ENCODE measurements at places on chromosomes 12 and 14.
A peak's percentile ranks its signal among the peaks of the same experiment; 100 is the strongest.

GRCh38 chr14:103688906-103689902, 26.0 kb downstream of the XRCC3 start:
- H3K27me3 ChIP-seq, result no peaks in the 10 kb centered on the region
- no peak overlapping the region for H3K4me3 ChIP-seq
- H3K36me3 ChIP-seq, result no peaks in the 10 kb centered on the region
- DNase-seq, result peak; percentile 83
- peaks cover 15% of the 10 kb centered on the region for H3K4me1 ChIP-seq

GRCh38 chr12:82666830-82667229, 19.9 kb upstream of the TMTC2 start:
- no peak overlapping the region for H3K27ac ChIP-seq
- DNase-seq, result no peak
- no peaks in the 10 kb centered on the region for H3K27me3 ChIP-seq
- no peak overlapping the region for H3K4me3 ChIP-seq
- no peaks in the 10 kb centered on the region for H3K4me1 ChIP-seq

DNA sequence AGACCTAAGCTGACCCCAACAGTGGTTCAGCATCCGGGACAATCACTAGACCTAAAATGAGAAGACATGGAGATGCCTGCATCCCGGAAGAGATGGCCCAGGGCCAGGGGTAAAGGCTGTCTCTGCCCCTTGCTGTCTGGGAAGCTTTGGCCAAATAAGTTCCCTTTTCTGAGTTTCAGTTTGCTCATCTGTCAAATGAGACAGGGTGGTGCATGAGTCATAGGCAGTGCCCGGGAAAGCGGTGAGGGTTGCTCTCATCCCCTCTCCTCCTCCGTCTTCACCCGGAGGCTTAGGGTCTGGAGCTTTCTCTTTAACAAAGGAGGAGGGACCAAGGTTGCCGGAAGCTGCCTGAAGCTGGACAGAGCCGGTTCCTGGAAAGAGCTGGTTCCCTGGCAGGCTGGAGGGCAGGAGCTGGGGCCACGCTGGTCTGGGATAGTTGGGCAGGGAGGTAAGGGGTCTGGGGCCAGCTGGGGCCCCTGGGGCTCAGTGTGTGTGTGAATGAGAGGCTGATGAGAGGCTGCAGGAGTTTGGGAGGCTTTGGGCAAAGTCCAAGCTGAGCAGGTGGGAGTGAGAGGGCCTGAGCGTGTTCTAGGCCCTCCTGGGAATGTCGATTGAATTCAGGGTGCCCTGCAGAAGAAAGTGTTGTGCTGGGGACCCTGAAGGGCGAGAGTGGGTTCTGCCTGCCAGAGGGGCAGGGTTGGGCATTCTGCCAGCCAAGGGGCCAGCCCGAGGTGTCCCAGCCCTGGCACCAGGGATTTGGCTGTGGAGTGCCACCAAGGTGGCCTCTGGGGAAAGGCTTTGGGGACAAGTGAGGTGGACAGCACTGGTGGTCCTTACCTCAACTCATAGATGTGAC, at the start of gene SDSL:
Gene SDSL (plus strand): TSS at position 351 of the 856 bp plus-strand sequence. CDS start 5,603 bp downstream, outside the sequence.
- H3K27me3 ChIP-seq, result no peaks in the 10 kb centered on the region
- no peaks in the 10 kb centered on the region for H3K36me3 ChIP-seq
- peak; percentile 93 for DNase-seq
- peaks cover 20% of the 10 kb centered on the region for H3K4me1 ChIP-seq

DNA sequence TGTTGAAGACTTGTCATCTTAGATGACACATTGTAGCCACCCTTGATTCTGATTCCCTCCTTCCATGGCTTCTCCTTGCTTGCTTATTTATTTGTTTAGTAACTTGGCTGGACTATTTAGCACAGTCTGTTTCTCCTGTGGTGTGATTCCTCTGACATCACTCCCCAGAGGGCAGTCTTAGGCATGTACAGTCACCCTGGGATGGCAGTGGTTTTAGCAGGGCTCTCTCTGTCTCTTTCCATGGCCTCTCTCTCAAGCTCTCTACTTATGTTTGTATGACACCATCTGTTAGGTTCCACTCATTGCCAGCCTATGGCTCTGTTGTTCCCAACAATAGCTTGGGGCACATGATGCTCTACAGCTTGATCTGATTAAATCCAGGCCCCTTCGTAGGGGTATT, 158.3 kb downstream of the ADGRD1 start:
- no peaks in the 10 kb centered on the region for H3K36me3 ChIP-seq
- H3K27me3 ChIP-seq, result no peaks in the 10 kb centered on the region
- no peak for DNase-seq
- no peak overlapping the region for H3K27ac ChIP-seq
- H3K4me3 ChIP-seq, result no peak overlapping the region
- no peaks in the 10 kb centered on the region for H3K4me1 ChIP-seq

- no peaks in the 10 kb centered on the region for H3K27me3 ChIP-seq
- H3K36me3 ChIP-seq, result no peaks in the 10 kb centered on the region
These were observed 87.0 kb downstream of the SRRM4 start for GRCh38 chr12:119068129-119068856.

GRCh38 chr12:64243809-64244208, 21.7 kb upstream of the KICS2 start:
- H3K36me3 ChIP-seq, result no peaks in the 10 kb centered on the region
- no peaks in the 10 kb centered on the region for H3K4me1 ChIP-seq
- no peaks in the 10 kb centered on the region for H3K27me3 ChIP-seq
- no peak overlapping the region for H3K27ac ChIP-seq
- DNase-seq, result no peak
- H3K4me3 ChIP-seq, result no peak overlapping the region

GRCh38 chr14:68476212-68477109, 316.4 kb downstream of the ZFP36L1 start:
- H3K27ac ChIP-seq, result peak overlapping the region; percentile 14
- no peak overlapping the region for H3K4me3 ChIP-seq
- H3K4me1 ChIP-seq, result peaks cover 13% of the 10 kb centered on the region
- H3K36me3 ChIP-seq, result no peaks in the 10 kb centered on the region
- peak; percentile 87 for DNase-seq
- no peaks in the 10 kb centered on the region for H3K27me3 ChIP-seq

GRCh38 chr14:64501411-64502171, 2.0 kb downstream of the ZBTB25 start:
- H3K27me3 ChIP-seq, result no peaks in the 10 kb centered on the region
- H3K4me3 ChIP-seq, result no peak overlapping the region
- peak; percentile 67 for DNase-seq

DNA sequence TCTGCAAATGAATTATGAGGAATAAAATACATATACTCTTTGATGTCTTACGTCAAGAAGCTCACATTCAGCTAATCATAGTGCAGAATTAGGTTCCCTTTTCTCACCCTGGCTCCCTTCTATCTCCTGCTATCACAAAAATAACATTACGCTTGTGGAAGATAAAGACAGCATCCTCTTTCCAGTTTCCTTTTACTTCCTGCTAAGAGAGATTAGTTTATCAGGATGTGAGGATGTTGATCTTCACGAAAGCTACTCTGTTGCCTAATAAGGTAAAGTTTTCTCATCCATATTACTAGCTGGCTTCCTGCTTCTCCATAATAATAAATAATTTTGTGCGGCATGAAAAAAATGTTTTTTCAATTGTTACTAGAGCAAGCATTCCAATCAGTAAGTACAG, 217.7 kb upstream of the DCN start:
- no peaks in the 10 kb centered on the region for H3K36me3 ChIP-seq
- no peak for DNase-seq
- H3K4me1 ChIP-seq, result no peaks in the 10 kb centered on the region
- no peaks in the 10 kb centered on the region for H3K27me3 ChIP-seq
- H3K27ac ChIP-seq, result no peak overlapping the region

DNA sequence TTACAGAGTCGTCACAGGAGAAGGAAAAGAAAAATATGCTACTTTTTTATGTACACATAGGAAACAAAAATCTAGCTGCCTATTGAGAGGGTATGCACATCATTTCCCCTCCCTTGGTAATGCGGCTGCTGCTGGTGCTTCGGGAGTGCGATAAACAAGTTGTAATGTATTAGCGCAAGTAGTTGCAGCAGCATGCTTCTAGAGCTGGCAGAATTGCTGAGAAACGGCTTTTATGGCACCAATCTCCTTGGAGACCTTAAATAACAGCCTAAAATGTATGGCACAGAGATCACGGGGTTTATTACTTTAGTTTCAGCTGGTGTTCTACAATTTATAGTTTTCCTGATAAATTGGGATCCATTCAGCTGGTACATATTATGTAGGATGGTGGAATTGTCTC, 447.6 kb upstream of the TMPO start:
- no peaks in the 10 kb centered on the region for H3K27me3 ChIP-seq
- H3K4me1 ChIP-seq, result no peaks in the 10 kb centered on the region
- H3K27ac ChIP-seq, result no peak overlapping the region
- DNase-seq, result no peak
- no peak overlapping the region for H3K4me3 ChIP-seq

- no peaks in the 10 kb centered on the region for H3K36me3 ChIP-seq
- no peak for DNase-seq
- no peak overlapping the region for H3K27ac ChIP-seq
- H3K27me3 ChIP-seq, result no peaks in the 10 kb centered on the region
These were observed 84.1 kb downstream of the IGF1 start for GRCh38 chr12:102396276-102396675.

- no peaks in the 10 kb centered on the region for H3K36me3 ChIP-seq
- no peak overlapping the region for H3K4me3 ChIP-seq
- H3K27me3 ChIP-seq, result no peaks in the 10 kb centered on the region
- DNase-seq, result peak; percentile 56
These were observed 33.6 kb upstream of the HNF1A start for GRCh38 chr12:120944645-120945217.

DNA sequence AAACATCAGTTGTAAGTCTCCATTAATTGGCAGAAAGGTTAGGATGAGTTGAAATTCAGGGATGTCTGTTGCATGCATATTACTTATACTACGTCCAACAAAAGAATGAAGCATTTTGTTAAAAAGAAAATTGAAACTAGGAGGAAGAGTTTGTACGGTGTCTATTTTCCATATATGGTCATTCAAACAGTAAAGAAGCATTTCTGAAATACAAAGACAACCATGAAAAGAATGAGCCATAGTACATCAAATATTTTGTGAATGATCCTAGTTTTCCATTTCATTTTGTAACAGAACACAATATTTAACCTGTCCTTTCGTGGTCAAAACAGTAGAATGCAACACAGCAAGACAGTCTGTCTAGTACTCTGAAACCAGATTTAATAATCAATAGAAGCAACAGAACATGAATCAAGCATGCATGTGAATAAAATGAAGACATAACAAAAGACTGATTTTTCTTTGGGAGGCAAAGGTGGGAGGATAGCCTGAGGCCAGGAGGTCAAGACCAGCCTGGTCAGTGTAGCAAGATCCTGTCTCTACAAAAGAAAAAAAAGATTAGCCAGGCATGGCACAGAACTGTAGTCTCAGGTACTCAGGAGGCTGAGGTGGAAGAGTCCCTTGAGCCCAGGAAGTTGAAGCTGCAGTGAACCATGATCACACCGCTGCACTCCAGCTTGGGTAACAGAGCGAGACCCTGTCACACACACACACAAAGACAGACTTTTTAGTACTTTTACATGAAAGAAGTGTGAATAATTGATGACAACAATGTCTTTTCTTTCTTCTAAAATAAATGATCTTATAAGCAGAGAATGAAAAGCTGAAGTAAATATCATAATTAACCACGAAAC, 156.0 kb downstream of the LRIG3 start:
- H3K27me3 ChIP-seq, result no peaks in the 10 kb centered on the region
- no peak overlapping the region for H3K27ac ChIP-seq
- DNase-seq, result no peak
- no peaks in the 10 kb centered on the region for H3K4me1 ChIP-seq
- H3K4me3 ChIP-seq, result no peak overlapping the region

- DNase-seq, result no peak
- no peaks in the 10 kb centered on the region for H3K4me1 ChIP-seq
- peak overlapping the region; percentile 47 for H3K27ac ChIP-seq
- no peaks in the 10 kb centered on the region for H3K36me3 ChIP-seq
These were observed 41.5 kb upstream of the NPAS3 start for GRCh38 chr14:32896979-32897697.

GRCh38 chr12:96590970-96591369, 101.6 kb downstream of the CFAP54 start:
- no peaks in the 10 kb centered on the region for H3K27me3 ChIP-seq
- H3K4me3 ChIP-seq, result no peak overlapping the region
- H3K27ac ChIP-seq, result no peak overlapping the region
- DNase-seq, result no peak

DNA sequence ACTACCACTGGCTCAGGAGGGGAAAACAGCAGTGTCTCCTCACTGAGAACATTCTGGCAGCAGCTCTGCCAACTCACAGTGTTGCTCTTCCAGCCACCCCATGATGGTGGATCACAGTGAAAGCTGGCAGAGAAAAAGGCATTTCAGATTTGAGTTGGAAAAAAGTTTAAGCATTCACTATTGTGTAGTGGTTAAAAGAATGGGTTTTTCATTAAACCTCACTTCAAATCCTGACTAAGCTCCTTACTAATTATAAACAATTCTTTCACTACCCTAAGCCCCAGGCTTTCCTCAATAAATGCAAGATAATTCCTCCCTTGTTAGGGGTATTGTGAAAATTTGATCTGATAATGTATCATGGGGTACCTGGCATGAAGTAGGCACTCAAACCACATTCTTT, 518.1 kb downstream of the SNAPC1 start:
- H3K4me1 ChIP-seq, result no peaks in the 10 kb centered on the region
- H3K36me3 ChIP-seq, result no peaks in the 10 kb centered on the region
- H3K4me3 ChIP-seq, result no peak overlapping the region
- no peak overlapping the region for H3K27ac ChIP-seq
- H3K27me3 ChIP-seq, result no peaks in the 10 kb centered on the region
- no peak for DNase-seq

GRCh38 chr12:57235017-57235727, 5.7 kb downstream of the SHMT2 start:
- DNase-seq, result no peak
- peaks cover 18% of the 10 kb centered on the region for H3K27me3 ChIP-seq
- no peaks in the 10 kb centered on the region for H3K36me3 ChIP-seq
- H3K4me3 ChIP-seq, result no peak overlapping the region

DNA sequence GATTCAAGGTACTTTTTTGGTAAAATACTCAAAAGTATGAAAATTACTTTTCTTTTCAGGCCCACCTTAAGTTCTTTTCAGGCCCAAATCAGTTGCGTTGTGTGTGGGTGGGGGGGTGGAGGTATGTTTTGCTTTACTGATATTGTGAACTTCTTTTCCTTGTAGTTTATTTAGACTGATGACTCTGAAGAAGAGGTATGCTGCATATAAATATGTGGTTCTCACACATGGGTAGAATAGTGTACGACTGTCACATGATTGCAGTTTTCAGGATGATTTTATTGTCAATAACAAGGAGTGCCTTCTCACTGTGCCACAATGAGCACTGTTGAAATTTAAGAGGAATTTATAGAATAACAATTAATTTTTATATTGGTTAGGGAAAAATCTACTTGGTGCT, 166.6 kb upstream of the ATP2B1 start:
- H3K27me3 ChIP-seq, result no peaks in the 10 kb centered on the region
- H3K4me1 ChIP-seq, result no peaks in the 10 kb centered on the region
- H3K36me3 ChIP-seq, result no peaks in the 10 kb centered on the region
- H3K4me3 ChIP-seq, result no peak overlapping the region
- DNase-seq, result no peak

- H3K36me3 ChIP-seq, result no peaks in the 10 kb centered on the region
- no peak for DNase-seq
- H3K4me3 ChIP-seq, result no peak overlapping the region
- no peaks in the 10 kb centered on the region for H3K4me1 ChIP-seq
- H3K27me3 ChIP-seq, result no peaks in the 10 kb centered on the region
These were observed 120.4 kb upstream of the CNOT2 start for GRCh38 chr12:70122804-70123203.
